ENCODE measurements at places on chromosomes 2 and 18. TPM values are rescaled to one million over a fixed set of nuclear protein-coding genes. Genes with fewer than 3 reads are reported as not detected.

ERMN gene
- not detected for total RNA-seq

KCNF1 gene
- total RNA-seq: 21.8 TPM

GALNT1 gene
- 56.0 TPM for total RNA-seq

CFAP53 gene
- total RNA-seq: 0.41 TPM

CHRNG gene
- not detected for total RNA-seq

PLCD4 gene
- total RNA-seq: 0.59 TPM

SPATA3 gene
- not detected for total RNA-seq

PPP4R3B gene
- 30.3 TPM for total RNA-seq

HOXD9 gene
- 1.7 TPM for total RNA-seq

SMCHD1 gene
- total RNA-seq: 14.3 TPM

TRABD2A gene
- total RNA-seq: 9.7 TPM

RAD51AP2 gene
- total RNA-seq: not detected

CLASP1 gene
- total RNA-seq: 17.6 TPM
